ENCODE measurements at places on chromosomes 1 and 21.

GRCh38 chr1:240254006-240254405, 162.3 kb downstream of the FMN2 start:
- DNase-seq: no peak

- DNase-seq: no peak
Measured at GRCh38 chr1:52237430-52237829, 95.5 kb downstream of the ZFYVE9 start.

- DNase-seq: no peak
Measured at GRCh38 chr1:166692346-166692745, 146.9 kb upstream of the POGK start.

DNA sequence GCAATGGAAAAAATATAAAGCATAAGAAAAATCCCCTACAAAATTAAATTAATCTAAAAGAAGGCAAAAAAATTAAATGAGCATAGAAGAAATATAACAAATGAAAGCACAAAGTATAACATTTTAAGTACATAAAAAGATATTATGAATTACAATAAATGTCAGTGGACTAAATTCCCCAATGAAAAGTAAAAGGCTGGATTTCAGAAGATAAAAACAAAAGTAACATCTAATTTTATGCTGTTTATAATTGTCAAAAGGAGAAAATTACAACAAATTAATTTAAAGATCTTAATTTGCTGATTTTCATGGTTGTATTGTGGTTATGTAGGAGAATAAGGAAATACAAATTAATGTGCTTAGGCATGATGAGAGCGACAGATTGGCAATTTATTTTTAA, 92.8 kb downstream of the NGF start:
- no peak for DNase-seq

DNA sequence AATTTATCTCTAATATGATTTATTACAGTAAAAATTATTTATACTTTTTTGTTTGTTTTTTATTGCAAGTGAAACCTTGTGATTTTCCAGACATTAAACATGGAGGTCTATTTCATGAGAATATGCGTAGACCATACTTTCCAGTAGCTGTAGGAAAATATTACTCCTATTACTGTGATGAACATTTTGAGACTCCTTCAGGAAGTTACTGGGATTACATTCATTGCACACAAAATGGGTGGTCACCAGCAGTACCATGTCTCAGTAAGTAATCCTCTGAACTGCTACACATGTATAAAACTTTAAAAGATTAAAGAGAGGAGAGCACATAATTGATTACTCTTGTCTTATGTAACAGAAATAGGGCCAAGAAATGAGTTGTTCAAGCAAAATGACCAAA, 4.5 kb downstream of the CFHR3 start:
- DNase-seq: no peak

GRCh38 chr1:209609791-209610630, 26.5 kb downstream of the CAMK1G start:
- DNase-seq: no peak

DNA sequence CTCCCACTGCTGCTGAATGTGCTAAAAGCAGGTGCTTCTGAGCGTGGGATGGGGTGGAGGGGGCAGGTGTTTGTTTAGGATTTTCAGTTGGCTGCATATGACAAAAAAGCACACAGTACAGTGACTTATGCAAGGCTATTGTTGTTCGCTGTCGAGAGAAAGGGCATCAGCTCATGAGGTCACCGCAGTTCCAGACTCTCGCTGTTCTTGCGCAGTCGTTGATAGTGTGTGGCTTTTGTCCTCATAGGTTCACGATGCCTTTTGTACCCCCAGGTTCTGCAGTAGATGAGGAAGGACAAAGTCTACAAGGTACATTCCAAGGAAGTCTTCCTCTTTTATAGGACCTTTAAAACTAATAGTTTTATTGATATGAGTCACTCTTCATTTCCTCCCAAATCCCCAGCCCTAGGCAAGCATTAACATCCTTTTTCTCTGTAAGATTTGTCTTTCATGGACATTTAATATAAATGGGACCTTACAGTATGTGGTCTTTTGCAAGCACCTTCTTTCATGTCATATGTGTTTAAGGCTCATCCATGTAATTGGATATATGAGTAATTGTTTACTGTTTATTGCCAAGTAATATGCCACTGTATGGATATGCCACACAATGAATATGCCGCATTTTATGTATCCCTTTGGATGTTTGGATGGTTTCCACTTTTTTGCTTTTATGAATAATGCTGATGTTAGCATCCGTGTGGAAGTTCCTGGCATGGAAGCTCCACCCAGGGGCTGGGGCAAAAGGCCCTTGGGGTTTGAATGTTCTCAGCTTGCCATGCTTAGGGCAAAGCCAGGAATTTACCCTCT, 14.5 kb upstream of the NLRP3 start:
- no peak for DNase-seq

- peak; percentile 100 for DNase-seq
Measured at GRCh38 chr1:1374929-1375662, at the start of gene AURKAIP1. AURKAIP1 (minus strand) TSS chr1:1375207; CDS start chr1:1374756, 451 bp downstream.

- DNase-seq: no peak
Measured at GRCh38 chr1:223245983-223246382, 102.9 kb upstream of the TLR5 start.

DNA sequence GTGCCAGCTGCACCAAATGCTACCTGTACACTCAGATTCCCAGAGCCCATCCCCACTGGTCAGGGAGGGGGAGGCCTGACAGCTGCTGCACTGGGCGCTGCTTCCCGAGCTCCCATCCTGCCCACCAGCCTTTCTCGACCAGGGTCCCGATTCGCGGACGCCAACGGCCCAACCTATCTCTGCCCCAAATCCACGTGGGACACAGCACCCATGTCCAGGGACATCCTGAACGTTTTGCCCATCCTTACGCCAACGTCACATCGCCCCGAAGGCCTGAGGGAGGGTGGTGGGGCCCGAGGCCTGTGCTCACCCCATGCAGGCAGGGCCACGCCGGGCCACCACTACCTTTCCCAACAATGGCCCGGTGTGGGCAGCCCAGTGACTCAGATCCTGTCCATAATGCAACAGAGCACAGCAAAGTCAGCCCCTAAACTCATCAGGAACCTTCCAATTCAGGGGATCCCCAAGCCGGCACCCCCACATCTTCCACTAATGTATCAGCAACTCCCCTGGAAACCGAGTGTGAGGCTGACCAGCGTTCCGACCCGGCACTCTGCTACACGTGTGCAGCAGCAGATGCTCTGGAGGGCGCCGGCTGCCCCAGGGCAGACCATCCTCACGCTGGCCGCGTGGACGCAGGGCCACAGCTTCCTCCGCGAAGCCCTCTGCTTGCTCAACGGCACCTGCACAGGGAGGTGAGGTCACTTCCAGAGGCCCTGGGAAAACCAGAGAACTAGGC, 11.3 kb upstream of the TMEM240 start:
- no peak for DNase-seq

- no peak for DNase-seq
Measured at GRCh38 chr1:10890491-10891071, 94.1 kb upstream of the CASZ1 start.

- DNase-seq: no peak
Measured at GRCh38 chr1:25815208-25816111, 4.3 kb upstream of the MTFR1L start.

DNA sequence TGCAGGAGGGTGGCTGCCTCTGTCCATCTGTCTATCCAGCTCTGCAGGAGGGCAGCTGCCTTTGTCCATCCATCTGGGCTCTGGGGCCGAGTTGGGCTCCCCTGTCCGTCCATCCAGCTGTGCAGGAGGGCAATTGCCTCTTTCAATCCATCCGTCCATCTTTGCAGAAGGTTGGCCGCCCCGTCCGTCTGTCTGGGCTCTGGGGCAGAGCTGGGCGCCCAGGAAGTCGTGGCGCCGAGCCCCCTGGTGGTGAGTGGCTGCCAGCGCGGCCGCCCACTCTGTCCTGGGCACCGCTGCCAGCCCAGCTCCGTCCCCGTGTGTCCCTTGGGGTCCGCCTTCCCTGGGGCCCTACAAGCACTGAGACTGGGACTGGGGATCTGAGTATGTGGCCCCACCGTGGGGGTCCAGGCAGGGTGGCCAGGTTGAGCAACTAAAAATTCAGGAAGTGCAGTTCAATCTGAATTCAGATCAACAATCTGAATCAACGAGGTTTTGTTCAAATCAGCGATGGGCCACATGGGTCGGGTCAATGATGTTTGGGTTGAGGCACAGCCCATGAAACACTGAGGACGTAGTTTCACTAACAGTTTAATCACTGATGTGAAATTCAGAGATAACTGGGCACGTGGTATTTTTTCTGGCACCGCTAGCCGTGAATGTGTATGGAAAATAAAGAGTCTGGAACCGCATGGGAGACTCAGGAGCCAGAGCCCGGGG, 99.1 kb upstream of the ACTRT2 start:
- DNase-seq: no peak

GRCh38 chr1:164622068-164622845, 63.3 kb downstream of the PBX1 start:
- no peak for DNase-seq

DNA sequence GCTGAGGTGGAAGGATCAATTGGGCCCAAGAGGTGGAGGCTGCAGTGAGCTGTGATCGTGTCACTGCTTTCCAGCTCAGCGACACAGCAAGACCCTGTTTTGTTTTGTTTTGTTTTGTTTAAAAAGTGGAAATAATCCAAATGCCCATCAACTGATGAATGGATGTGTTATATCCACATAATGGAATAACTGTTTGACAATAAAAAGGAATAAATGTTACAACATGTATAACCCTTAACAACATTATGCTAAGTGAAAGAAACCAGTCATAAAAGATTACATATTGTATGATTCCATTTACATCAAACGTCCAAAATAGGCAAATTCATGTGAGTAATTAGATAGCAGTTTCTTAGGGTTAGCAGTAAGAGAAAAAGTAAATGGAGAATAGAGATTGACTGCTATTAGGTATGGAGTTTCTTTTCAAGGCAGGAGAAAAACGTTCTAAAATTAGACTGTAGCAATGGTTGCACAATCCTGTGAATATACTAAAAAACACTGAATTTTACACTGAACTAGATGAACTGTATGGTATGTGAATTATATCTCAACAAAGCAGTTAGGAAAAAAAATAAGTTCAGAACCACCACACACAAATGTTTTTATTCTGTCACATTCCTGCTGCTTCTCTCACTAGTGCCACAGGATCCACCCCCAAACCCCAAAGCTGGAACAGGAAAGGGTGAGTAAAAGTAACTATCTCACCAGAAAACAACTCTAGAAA, 15.7 kb downstream of the FOXJ3 start:
- no peak for DNase-seq

- DNase-seq: no peak
Measured at GRCh38 chr1:162564762-162565218, 3.3 kb downstream of the UAP1 start.

GRCh38 chr1:93846992-93847810, 31.8 kb downstream of the DNTTIP2 start:
- peak; percentile 89 for DNase-seq

GRCh38 chr1:69946935-69947334, 258.4 kb downstream of the LRRC40 start:
- DNase-seq: no peak

GRCh38 chr1:15282810-15283474, 35.9 kb downstream of the FHAD1 start:
- DNase-seq: no peak

GRCh38 chr21:44667612-44668011, 885 bp upstream of the KRTAP12-2 start:
- DNase-seq: no peak

DNA sequence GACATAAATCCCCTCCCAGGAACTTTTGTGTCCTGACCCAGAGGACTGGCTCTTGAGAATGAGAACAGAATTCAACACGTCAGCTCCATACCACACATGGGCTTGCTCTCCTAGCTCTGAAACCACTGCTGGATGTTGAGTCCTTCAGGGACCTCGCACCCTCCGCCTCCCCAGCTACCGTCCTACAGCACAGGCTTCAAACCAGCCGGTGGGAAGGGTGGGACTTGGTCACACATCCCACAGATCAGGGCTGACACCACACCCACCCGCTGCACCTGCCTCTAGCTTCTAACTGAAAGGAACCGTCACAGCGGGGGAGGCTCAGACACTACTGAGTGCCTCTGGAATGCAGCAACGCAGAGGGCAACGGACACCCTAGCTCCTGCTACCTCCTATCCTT, 24.0 kb downstream of the MRAP start:
- DNase-seq: no peak

- DNase-seq: no peak
Measured at GRCh38 chr1:225474986-225475820, 47.4 kb upstream of the LBR start.

- no peak for DNase-seq
Measured at GRCh38 chr1:42978317-42979035, 19.8 kb upstream of the SLC2A1 start.

GRCh38 chr1:93614986-93615581, 66.6 kb downstream of the BCAR3 start:
- DNase-seq: no peak

DNA sequence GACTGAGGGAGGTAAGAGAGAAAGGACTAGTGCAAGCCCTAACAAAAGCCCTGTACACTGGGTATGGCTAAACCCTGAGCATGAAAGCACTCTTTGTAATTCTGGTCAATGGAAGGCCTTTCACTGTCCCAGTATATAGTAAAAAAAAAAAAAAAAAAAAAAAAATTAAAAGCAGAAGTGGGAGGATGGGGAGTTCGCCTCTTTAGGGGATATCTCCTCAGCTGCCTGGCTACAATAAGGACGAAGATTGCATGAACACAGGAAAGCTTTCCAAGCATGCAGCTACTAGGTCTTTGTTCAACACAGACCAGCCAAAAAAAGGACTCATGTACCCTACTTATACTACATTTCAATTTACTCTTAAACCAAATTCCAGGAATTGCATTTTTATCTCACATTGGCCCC, 59.1 kb downstream of the EIF4G3 start:
- DNase-seq: no peak

DNA sequence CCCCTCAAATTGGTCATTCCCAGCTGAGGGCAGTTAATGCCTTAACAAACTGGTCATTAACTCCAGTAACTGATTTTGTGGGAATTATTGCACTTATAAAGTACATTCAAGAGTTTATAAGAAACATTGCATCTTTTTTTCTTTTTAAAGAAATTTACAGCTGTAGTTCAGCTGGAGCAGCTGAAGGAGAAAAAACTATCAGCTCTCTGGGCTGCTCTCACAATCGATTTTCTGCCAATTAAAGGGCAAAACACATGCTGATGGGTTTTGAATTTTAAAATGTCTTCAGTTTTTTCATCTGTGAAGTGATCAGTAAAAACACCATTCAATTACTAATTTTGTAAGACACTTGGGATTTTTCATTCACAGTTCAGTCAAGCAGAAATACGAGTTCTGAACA, 74.7 kb downstream of the KIFAP3 start:
- DNase-seq: no peak

GRCh38 chr1:228304225-228304624, 96.4 kb downstream of the OBSCN start:
- no peak for DNase-seq

DNA sequence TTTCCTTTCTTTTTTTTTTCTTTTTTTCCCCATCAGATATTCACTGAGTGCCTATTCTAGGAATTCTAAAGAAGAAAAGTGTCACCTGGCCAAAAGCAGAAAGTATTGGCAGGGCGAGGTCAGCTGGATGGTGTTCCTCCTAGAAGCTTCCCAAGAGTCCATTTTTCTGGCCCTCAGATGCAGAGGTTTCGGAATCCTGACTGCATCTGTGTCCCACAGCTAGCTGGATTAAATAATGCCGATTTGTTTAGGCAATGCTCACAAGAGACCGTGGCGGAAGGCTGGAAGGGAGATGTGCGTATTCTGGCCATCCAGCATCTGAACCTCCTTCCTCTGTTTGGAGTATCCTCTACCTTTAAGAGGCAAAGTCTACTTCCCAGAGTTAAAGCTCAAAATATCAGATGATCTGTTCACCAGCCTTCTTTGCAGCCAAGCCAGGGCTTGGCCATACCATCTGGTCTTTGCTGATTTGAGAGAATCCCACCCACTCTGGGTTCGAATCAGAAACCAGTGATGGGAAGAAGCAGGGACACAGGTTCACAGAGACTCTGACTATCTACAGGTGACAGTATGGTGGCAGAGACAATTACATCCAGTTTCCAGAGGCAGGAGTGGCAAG, 5.4 kb upstream of the TENT5C start:
- DNase-seq: no peak

Data from NCI-H510A (cell line).